Natural killer cell treated with Interleukin-12 subunit alpha and Interleukin-12 subunit beta and Interleukin-15 and Interleukin-18, amount 100 ng/mL, for 72 hours (primary cell): ENCODE measurements at places on chromosomes 16 and 17.

DNA sequence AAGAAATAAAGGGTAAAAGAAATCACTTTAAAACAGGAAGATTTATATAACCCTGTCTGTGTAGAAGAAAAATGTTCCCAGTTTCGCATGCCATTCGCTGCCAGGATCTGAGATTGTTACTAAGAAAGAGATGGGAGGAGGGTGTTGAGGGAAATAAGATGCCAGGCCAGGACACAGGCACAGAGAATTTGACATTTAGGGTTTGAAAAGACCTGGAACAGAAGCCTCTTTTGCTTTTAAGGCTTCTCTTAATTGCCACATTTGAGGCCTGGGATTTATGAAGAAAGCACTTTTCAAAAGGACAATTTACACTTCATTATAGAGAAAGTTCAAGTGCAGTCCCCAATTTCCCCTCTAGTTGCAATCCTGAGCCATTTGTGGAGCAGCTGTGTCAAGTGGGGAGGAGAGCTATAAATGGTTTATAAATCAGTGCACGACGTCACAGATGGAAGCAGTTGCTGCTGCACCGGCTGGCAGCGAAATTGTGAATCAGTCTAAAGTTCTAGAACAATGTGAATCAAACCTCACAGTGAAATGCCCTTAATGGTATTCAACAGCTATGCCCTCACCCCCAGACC, 26.5 kb upstream of the C16orf87 start:
- DNase-seq = no peak

GRCh38 chr17:54339731-54340130, 517.0 kb downstream of the KIF2B start:
- DNase-seq = no peak

GRCh38 chr17:50559674-50560184, 786 bp upstream of the CACNA1G start:
- DNase-seq = no peak

- DNase-seq = no peak
Observed at GRCh38 chr17:79082311-79083190, 7.9 kb downstream of the ENGASE start.

DNA sequence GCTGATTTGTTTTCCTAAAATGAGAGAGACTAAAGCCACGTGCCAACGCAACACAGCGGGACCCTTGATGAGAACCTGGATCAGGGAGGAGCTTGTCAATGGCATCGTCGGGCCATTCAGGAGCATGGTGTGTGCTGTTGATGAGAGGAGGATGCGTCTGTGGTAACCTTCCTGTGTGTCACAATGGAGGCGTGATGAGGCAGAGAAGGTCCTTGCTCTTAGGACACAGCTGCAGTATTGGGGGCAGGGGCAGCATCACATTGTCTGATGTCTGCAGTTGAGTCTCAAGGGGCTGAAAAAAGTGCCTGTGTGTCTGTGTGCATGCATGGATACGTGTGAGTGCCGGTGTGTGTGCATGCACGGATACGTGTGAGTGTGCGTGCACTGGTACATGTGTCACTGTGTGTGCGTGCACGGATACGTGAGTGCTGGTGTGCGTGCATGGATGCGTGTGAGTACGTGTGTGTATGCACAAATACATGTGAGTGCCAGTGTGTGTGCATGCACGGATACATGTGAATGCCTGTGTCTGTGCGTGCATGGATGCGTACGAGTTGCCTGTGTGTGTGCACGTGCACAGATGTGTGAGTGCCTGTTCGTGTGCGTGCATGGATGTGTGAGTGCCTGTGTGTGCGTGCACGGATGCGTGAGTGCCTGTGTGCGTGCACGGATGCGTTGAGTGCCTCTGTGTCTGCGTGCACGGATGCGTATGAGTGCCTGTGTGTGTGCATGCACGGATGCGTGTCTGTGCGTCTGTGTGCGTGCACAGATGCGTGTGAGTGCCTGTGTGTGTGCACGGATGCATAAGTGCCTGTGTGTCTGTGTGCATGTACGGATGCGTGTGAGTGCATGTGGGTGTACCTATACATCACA, 39.3 kb downstream of the BAIAP2 start:
- DNase-seq = no peak
